Stimulated activated CD4-positive, alpha-beta T cell treated with anti-CD3 and anti-CD28 coated beads, Interleukin-15, amount 100 ng/mL, for 48 hours (primary cell): ENCODE measurements at places on chromosomes 7 and 10.

DNA sequence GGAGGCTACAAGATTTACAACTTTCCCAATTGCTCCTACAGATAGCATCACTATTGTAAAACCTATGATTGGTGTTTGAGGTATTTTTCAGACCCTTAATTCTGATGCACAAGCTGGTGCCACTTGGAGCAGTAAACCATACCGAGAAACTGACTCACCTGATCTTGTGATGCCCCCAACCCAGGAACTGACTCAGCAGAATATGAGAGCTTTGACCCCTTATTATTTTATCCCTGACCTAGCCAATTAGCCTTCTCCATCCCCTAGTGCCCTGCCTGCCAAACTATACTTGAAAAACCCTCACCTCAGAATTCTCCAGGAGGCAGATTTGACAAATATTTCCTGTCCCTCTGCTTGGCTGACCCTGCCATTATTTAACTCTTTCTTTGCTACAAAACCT, 585.9 kb upstream of the GHITM start:
- no peak for DNase-seq

DNA sequence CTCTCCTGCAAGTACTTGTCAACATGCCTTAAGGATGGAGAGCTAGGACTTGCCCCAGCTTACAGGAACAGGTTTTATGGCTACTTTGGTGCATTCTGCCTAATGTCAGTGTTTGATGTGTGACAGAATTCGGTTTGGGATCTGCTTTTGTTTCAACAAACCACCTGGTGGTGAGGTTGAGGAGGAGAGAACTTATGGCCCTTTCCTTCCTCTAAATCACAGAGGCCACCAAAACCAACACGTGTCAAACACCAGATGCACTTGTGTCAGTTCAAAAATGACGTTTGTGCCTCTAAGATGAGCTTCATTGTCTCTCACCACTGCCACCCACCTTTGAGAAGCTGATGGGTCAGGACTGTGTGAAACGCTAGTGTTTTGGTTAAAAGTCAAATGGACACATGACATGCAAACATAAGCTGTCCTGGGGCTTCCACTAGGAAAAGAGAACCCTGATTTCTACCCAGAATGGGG, 83.9 kb downstream of the OSBPL3 start:
- DNase-seq = no peak

GRCh38 chr10:111142092-111142768, 65.4 kb downstream of the ADRA2A start:
- no peak for DNase-seq

GRCh38 chr10:84583501-84583900, 255.1 kb downstream of the CCSER2 start:
- no peak for DNase-seq

GRCh38 chr7:39880556-39880955, 69.5 kb upstream of the CDK13 start:
- no peak for DNase-seq

- DNase-seq = no peak
Observed at GRCh38 chr7:150572496-150572895, 5.3 kb downstream of the GIMAP4 start.

DNA sequence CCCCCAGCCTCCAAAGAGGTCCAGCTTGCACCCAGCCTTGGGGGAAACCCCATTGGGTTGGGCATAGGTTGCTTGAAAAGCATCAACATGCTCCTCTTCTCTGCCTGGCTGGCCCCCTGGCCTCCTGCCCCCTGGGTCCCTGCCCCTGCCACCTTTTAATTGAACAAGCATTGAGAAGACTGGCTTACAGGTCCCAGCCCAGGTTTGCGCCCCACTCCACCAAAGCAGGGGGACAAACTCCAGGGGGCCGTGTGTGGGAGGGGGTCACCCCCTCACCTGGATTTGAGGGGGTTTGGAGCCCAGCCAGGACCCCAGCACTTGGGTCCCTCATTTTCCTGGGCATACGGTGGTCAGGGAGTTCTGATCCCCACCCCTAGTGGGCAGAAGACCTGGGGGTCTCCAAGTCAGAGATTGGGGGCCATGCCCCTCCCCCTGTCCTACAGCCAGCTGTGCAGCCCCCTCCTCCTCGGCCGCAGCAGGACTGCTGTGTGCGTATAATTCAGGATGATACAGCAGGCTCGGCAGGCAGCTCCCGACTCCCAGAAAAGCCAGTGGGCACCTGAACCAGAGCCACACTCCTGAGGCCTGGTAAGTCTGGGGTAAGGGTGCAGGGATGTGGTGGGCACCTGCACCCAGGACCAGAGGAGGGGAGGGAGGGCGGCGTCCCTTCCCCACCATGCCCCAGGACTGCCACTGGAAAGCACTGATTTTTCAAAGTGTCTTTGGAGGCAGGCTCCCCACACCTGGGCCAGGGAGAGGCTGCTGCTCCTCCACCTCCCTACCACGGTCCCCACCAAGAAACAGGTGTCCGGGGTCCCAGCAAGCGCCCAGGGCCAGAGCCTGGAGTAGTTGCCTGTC, 1.7 kb downstream of the ELFN1 start:
- no peak for DNase-seq

- no peak for DNase-seq
Observed at GRCh38 chr10:77391605-77392235, 245.9 kb downstream of the KCNMA1 start.

DNA sequence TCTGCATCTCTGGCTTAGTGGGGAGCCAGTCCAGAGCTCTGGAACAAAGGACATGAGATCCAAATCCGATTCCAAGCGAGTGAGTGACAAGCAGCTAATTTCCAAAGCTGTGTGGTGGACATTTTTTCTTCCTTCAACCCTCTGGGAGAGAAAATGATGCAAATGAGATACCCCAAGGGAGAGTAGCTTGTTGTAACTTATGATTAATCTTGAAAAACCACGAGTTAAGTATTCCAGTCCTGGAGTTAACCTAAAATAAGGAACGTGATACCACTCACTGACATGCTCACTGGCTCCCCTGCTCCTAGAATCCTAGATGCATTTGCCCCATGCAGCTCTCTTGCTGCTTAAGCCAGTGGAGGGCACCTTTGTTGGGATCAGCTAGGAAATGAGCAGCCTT, 116.0 kb upstream of the HABP2 start:
- no peak for DNase-seq

- DNase-seq = no peak
Observed at GRCh38 chr7:101140746-101141382, 13.4 kb upstream of the AP1S1 start.

GRCh38 chr7:158106272-158106671, 481.4 kb downstream of the PTPRN2 start:
- no peak for DNase-seq

- no peak for DNase-seq
Observed at GRCh38 chr10:26031300-26031699, 97.3 kb downstream of the MYO3A start.

GRCh38 chr10:33900596-33900995, 566.1 kb upstream of the NRP1 start:
- DNase-seq = no peak

DNA sequence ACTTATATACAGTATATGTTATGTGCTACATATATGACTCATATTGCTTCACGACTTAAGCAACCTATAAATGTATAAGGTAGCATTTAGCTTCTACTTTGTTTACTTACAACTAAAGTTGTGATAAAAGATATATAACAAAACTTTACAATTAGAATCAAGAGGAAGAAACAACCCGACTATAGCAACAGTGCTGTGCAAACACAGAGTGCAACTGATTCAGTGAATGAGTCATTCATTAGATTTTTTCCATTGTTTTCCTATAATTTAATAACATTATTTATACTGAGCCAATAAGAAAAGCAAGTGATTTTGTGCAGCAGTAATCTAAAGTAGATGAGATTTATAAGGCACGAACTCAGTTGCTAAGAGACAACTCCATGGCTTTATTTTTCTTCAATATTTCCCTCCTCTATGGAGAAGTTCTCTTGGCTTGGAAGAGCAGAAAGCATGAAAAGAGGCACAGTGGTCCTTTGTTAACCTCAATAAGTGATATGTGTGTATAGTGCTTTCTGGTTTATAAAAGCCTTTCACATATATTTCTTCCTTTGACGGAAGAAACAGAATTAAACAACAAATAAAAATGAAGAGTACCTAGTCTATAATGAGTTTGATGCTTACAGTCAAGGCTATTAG, 19.8 kb downstream of the CEP41 start:
- no peak for DNase-seq

DNA sequence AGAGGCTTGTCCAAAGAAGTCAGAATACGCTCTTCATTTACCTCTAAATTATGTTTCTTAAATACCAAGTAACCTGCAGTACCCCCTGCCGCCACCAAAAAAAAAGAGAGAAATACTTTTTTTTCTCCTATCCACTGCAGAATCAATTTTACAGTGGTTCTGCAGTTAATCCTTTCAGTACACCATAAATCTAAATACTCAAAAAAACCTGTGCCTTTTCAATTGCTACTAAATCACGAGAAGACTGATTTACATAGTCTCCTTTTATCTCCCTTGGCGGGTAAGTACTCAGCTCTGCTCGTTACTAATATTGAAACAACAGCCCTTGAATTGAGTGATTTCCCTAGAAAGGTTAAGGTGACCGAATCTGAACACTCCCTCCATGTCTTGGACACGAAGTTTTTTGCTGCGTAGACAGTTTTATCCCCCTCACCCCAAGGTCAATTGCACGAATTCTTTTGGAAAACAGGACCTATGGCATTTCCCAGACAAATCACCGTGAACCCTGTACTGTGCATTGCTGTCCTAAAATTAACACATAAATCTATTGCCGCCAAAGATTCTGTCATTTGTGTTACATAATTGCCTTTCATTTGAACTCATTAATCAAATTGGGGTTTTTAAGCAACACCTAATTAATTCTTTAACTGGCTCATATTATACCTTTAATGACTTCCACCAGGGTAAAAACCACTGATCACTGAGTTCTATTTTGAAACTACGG, 512 bp upstream of the VIM start:
- no peak for DNase-seq

DNA sequence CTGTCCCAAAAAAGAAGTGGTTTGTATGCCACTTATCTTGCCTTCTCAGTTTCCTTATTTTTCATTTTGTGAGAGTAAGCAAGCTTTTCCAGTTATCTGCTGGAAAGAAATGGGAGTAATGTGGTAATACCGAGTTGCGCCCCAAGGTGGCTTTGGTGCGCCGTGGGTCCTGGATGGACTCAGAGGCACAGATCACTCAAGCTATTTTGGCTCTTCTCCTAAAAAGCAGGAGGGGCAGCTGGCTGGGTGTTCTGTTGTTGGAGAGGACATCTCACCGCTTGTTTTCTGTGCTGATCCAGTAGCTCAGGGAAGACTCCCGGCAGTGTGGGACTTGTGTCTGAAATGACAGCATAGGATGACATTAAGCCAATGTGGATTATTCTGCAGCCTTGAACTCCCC, 16.4 kb downstream of the PRKRIP1 start:
- no peak for DNase-seq

DNA sequence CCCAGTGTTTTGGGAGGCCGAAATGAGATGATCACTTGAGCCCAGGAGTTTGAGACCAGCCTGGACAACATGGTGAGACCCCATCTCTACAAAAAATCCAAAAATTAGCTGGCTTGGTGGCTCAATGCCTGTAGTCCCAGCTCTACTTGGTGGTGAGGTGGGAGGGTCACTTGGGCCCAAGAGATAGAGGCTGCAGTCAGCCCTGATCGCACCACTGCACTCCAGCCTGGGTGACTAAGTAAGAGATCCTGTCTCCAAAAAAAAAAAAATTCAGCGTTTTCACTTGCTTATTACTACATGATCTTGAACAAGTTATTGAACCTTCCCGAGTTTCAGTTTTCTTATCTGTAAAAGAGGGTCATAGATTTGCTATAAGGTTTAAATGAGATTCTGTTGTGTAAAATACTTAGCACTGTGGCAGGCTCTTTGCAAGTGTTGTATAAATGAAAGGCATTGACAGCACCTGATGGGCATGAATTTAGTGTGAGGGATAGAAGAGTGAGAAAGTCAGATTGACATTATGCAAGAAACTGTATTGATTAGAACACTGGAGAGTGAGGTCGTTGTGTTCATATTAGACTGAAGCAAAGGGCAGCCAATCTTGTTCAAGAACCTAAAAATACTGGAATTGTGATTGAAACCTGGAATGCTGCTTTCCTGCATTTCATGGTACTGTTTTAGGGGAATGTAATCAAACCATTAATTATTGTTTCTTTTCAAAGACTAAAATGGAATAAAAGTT, 136.8 kb downstream of the LCOR start:
- no peak for DNase-seq

GRCh38 chr7:33722383-33723101, 182.8 kb upstream of the BMPER start:
- no peak for DNase-seq

GRCh38 chr7:95472581-95473161, 13.1 kb upstream of the ASB4 start:
- no peak for DNase-seq

GRCh38 chr10:75994357-75995040, 563.1 kb downstream of the LRMDA start:
- no peak for DNase-seq

DNA sequence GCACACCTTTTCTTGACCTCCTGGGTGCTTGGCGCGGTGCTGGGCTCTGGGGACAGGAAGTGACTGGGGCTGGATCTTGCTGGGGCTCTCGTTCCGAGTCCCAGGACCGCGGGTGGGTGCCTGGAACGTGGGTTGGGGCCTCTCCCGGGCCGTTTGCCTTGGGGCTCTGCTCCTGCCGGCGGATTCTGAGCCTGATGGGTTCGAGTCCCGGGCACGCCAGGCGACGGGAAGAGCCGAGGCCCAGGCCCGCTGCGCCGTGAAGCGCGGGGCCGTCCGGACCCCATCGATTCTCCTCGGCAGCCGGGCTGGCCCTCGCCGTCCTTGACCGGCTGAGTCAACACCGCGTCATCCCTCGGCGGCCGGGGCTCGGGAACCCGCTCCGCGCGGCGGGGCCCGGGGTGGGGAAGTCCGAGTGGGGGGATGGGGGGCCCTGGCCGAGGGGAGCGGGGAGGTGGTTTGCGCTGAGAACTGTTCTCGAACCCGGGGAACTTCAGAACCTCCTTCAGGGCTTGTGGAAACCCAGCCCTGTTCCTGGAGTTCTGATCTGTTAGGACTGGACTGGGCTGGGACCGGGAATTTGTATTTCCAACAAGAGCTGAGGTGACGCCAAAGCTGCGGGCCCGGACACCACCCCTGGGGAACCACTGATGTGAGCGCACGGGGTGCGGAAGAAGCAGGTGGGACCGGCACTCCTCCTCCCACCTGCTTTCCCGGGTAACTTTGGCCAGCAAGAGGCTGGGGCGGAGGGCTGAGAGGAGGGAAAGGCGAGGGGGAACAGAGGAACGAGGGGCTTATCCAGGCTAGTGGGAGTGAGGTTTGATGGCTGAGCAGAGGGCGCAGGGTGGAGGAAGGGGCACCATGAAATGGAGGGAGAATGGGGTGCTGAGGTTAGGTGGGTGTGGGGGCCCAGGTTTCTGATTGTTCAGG, 6.2 kb downstream of the HHEX start:
- no peak for DNase-seq
